ENCODE measurements at places on chromosomes 12 and 14.

- DNase-seq: no peak
Measured at GRCh38 chr12:121224591-121224990, 14.7 kb downstream of the P2RX4 start.

DNA sequence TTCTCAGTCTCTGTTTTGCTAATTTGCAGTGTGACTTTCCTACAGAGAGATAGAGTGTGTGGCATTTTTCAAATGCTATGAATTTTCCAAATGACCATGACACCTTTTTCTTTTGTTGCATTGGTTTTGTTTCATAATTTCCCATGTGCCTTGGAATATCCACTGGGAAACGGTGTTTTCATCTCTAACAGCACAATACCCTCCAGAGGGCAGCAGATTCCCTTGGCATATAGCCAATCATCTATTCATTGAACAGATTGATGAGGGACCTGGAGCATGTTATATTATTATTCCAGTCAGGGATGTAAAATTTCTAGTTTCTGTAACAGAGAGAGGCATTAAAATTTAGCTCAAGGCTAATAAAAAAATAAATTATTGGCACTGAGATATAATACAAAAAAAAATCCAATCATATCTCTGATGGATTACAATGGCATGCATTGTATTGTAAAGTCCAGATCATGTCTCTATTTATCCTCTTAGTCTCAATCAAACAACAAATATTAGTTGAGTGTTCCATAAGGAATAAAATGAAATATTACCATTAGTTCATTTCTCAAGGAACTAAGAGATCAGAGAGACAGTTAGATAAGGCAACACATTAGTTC lies 29.6 kb upstream of the NTN4 start:
- DNase-seq: peak; percentile 89

GRCh38 chr12:132866251-132866828 lies 21.1 kb downstream of the CHFR start:
- no peak for DNase-seq

DNA sequence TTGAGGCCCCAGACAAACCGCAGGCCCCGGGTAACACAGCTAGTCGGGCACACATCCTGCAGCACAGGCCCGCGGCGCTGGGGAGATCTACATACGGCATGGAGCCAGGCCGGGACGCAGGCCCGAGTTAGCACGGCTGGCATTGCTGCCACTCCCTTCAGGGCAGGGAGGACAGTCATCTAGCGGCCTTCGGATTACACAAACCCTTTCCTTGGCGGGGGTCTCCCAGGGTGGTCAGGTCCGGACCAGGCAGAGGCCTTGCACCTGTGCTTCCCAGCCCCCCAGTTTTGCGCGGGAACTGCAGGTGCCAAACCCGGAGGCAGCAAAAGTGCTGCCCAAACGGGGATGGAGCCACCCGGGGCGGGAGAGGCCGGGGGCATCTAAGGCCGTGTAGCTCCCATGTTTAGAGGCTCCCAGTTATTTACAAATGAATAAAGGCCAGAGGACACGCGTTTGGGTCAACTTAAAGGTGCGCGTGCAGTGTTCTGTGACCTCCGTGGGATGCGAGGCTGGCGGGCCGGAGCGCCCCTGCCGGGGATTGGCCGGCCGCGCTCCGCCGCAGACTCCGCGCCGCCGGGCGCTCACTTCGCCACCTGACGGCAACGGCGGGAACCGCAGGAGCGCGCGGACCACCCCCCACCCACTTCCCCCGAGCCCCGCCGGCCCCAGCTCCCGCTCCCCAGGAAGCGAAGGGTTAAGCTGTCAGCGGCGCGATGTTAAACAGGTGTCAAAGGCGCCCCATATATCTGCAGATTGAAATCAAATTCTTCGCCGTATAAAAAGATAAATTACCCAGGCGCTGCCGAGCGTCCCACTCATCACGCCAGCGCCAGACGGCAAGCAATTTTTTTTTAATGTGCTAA lies 18.1 kb downstream of the VSX2 start:
- DNase-seq: peak; percentile 64

DNA sequence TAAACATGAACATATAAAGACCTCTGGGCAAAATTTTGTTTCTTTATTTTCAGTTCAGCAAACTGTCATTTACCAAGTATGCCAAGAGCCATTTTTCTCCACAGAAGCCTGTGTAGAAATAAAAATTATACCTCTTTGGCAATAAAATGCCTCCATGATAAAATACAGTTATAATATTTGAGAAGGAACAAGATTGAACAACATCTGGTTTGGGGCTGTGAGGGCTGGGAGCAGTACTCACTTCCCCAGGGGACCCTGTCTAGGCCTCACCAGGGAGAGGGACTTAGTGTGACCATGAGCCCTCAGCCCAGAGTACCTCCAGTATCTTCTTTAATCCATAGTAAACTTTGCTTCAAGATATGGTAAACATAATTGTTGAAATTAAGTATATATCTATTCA lies 65.1 kb downstream of the DAAM1 start:
- DNase-seq: no peak

DNA sequence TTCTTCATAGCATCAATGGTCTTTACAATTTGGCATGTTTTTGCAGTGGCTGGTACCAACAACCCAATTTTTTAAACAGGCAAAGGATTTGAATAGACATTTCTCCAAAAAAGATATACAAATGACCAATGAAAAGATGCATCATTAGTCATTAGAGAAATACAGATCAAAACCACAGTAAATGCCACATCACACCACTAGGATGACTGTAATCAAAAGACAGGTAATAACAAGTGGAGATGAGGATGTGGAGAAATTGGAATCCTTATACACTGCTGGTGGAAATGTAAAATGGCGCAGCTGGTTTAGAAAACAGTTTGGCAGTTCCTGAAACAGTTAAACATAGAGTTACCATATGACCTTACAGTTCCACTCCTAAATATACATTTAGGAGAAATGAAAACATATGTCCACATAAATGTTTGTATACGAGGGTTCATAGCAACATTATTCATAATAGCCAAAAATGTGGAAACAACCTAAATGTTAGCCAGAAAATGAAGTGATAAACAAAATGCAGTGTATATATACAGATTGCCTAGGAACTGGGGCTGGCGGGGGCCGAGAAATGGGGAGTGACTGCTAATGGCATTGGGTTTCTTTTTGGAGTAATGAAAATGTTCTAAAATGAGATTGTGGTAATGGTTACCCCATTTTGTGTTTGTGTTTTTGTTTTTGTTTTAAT lies 55.2 kb downstream of the TGFB3 start:
- no peak for DNase-seq

- peak; percentile 13 for DNase-seq
Measured at GRCh38 chr12:93050026-93050747, 121.1 kb upstream of the EEA1 start.

- DNase-seq: peak; percentile 18
Measured at GRCh38 chr14:74140374-74140850, 55.7 kb downstream of the LIN52 start.

DNA sequence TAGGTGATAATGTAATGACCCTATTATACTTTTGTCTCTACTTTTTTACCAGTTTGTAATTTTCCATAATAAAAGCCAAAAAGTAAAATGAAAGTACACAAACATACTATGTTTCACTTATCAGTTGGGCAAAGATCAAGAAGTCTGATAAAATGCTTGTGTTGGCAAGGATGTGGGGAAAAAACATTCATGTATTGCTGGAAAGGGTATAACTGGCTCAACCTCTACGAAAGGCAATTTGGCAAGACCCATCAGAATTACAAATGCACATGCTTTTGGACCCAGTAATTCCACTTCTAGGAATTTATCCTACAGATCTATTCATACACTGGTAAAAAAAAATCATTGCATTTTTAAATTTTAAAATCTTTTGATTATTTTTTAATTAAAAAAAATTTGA lies 68.0 kb downstream of the SPTB start:
- DNase-seq: no peak

DNA sequence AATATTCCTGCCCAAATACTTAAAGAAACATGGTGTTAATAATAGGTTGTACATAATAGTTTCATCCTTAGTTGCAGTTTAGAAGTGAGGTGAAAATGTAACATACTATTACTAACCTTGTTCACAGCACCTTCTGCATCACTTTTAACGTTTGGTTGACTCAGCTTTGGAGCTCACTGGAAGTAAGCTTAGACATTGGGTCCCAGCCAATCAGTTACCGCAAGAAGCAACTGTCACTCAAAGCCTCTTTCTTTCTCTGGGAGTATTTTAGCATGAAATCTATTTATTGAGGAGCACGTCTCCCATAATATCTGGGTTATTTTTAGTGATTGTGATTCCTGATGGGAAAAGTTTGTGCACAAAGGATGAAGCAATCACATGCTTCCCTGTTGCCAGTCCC lies 472.6 kb downstream of the SNAPC1 start:
- DNase-seq: no peak

DNA sequence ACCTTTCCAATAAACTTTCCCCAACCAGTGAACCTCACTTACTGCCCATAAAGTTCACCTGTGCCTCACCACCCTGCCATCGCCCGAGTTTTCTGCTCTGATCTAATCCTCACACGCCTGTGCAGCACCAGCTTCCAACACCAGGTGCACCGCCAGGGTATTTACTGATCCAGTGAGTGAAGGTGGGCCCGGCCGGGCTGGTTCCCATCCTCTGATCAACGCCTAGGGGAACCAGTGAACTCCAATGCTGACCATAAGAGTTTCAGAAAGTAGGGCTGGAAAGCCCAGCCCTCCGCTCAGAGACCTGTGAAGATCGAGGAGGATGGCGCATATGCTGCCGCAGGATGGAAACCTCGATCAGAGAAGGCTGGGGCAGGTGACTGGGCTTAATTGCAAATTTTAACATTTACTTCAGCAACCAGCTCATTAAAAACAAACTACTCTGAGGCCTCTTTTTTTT lies 685 bp upstream of the MYL6B start:
- DNase-seq: peak; percentile 92

DNA sequence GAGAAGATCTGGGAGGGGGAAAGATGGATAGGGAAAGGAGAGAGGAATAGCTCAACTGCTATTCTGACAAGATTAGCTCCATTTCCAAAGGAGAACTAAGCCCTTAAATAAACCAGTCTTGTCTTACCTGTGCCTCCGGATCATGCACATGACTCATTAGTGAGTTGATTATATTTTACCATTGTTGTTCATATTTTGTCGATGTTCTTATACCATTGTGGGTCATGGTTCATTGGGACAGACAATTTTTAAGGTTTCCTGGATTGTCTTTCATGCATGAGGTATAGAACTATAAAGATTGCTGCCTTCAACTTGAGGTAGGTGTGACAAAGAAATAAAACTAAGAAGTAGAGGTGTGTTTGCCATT lies 243.0 kb upstream of the ATP2B1 start:
- DNase-seq: no peak

- peak; percentile 30 for DNase-seq
Measured at GRCh38 chr12:127143020-127143419, 1124.0 kb upstream of the TMEM132C start.

All from DMS53 (cell line).